ENCODE measurements at places on chromosomes 2 and 18.
A peak's percentile ranks its signal among the peaks of the same experiment; 100 is the strongest.

GRCh38 chr18:39702888-39703287, 2137.3 kb upstream of the CELF4 start:
- no peak overlapping the region for H3K27ac ChIP-seq
- H3K4me3 ChIP-seq, result no peak overlapping the region
- H3K4me1 ChIP-seq, result no peaks in the 10 kb centered on the region

DNA sequence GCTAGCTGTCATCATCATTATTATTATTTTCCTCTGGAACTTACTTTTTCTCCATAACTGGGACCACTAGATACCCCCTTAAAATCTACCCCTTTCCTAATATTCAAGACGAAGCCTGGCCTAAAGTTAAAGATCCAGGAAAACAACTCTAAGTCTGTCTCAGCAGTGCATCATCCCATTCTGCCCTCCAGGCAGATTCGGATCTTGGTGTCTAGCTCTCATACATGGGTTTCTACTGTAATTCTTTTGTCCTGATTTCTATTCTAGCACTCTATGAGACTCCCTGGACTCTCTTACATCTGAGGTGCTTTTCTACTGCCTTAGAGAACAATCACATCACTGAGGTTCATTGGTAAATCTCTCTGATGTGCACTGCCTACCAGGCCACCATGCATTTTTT, 35.5 kb downstream of the MAP2 start:
- DNase-seq, result no peak
- no peaks in the 10 kb centered on the region for H3K4me1 ChIP-seq
- no peaks in the 10 kb centered on the region for H3K36me3 ChIP-seq
- H3K27ac ChIP-seq, result no peak overlapping the region

- no peak overlapping the region for H3K27ac ChIP-seq
- H3K27me3 ChIP-seq, result peaks cover 9% of the 10 kb centered on the region
- H3K4me3 ChIP-seq, result peak overlapping the region; percentile 65
- no peaks in the 10 kb centered on the region for H3K36me3 ChIP-seq
- peak; percentile 27 for DNase-seq
Measured at GRCh38 chr2:86825693-86826381, 35.1 kb upstream of the CD8A start.

- H3K27me3 ChIP-seq, result peaks cover 1% of the 10 kb centered on the region
- no peak for DNase-seq
- no peaks in the 10 kb centered on the region for H3K36me3 ChIP-seq
- no peak overlapping the region for H3K27ac ChIP-seq
Measured at GRCh38 chr2:127451981-127452380, 33.8 kb downstream of the PROC start.

DNA sequence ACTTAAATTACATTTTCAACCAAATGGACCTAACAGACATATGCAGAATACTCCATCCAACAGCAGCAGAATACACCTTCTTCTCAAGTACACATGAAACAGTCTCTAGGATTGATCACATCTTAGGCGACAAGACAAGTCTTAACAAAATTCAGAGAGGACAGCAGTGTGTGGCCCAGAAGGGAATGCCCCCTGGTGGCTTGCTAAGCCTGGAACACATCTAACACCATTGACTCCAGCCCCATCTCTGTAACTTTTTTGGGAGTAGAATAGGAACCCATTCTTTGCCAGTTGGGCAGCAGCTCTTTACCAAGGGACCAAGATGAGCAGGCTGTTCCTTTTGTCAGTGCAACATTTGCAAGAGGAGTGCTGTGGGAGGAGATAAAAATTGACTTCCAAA, 249.9 kb downstream of the PLCL1 start:
- H3K27ac ChIP-seq, result no peak overlapping the region
- DNase-seq, result no peak
- H3K36me3 ChIP-seq, result no peaks in the 10 kb centered on the region
- H3K4me3 ChIP-seq, result no peak overlapping the region

DNA sequence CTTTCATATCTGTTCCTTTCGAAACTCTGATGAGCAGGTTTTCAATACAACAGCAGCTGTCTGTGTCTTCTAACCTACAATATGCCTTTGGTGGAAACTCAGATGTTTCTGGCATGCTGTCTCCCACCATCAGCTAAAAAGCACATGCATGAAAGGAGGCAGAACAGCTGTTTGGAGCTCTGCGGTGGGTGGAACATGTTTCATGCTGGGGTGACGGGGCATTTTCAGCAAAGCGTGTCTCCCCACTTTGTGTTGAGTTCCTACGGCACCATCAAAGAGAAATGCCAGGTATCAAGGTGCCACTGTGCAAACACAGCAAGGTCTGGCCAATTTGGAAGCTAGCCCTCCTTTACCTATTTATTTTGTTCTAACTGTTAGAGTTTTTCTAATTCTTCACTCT, 290.1 kb downstream of the CLIP4 start:
- H3K27ac ChIP-seq, result no peak overlapping the region
- H3K36me3 ChIP-seq, result no peaks in the 10 kb centered on the region
- DNase-seq, result no peak
- H3K4me1 ChIP-seq, result no peaks in the 10 kb centered on the region
- H3K4me3 ChIP-seq, result no peak overlapping the region

GRCh38 chr2:190963088-190963487, 50.9 kb downstream of the STAT1 start:
- H3K27me3 ChIP-seq, result no peaks in the 10 kb centered on the region
- no peak overlapping the region for H3K4me3 ChIP-seq
- H3K27ac ChIP-seq, result peak overlapping the region; percentile 42
- peaks cover 70% of the 10 kb centered on the region for H3K36me3 ChIP-seq

DNA sequence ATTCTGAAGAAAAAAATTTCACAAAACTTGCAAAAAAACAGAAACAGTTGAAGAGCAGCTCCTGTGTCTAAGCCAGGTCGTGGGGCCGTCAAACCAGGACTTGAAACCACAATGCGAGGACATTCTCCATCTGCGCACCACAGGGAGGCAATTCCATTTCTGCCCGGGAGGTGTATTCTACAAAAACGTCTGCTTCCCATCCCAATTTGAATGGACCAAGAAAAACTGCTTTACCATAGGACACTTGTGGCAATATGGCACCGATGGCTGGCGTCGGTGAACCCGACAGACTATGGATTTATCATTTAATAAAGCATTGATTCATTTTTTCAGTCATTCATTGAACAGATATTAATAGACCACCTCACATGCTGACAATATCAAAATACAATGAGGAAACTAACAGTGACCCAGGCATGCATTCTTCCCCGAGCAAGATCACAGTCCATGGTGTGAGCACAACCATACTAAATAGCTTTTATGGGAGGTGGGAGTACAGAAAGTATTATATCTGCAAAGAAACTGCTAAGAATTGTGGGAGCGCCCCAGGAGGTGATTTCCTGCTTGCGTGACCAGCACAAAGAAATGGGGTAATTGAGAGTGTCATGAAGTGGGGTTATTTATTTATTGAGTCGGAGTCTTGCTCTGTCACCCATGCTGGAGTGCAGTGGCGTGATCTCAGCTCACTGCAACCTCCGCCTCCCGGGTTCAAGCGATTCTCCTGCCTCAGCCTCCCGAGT, 10.5 kb upstream of the ZAP70 start:
- no peak for DNase-seq
- no peak overlapping the region for H3K27ac ChIP-seq
- H3K4me1 ChIP-seq, result peaks cover 2% of the 10 kb centered on the region
- H3K27me3 ChIP-seq, result no peaks in the 10 kb centered on the region

DNA sequence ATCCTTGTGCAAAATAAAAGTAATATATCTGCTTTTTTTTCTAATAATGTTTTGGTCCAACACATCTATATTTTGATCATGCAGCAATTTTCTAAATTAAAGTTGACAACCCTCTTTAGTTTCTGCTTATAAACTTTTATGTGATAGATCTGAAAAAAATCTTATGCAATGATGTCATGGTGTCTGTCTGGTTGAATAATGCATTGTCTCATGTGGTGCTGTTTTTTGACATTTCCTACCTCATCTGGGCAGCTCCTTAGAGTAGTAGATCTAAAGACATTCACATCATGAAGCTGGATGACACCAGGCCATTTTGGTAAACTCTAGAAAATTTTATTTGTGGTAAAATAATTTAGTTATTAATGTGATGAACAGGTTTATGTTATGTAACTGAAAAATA, 106.8 kb upstream of the FN1 start:
- no peaks in the 10 kb centered on the region for H3K36me3 ChIP-seq
- no peak overlapping the region for H3K4me3 ChIP-seq

GRCh38 chr2:134671513-134671912, 47.3 kb downstream of the TMEM163 start:
- H3K27me3 ChIP-seq, result peaks cover 29% of the 10 kb centered on the region
- no peak for DNase-seq
- H3K4me1 ChIP-seq, result peaks cover 58% of the 10 kb centered on the region
- peak overlapping the region; percentile 54 for H3K27ac ChIP-seq
- H3K36me3 ChIP-seq, result no peaks in the 10 kb centered on the region
- H3K4me3 ChIP-seq, result peak overlapping the region; percentile 32

- no peaks in the 10 kb centered on the region for H3K27me3 ChIP-seq
- peaks cover 67% of the 10 kb centered on the region for H3K36me3 ChIP-seq
- H3K27ac ChIP-seq, result no peak overlapping the region
- H3K4me1 ChIP-seq, result no peaks in the 10 kb centered on the region
Measured at GRCh38 chr18:250685-251084, 17.2 kb downstream of the THOC1 start.

GRCh38 chr2:120439637-120440384, 93.9 kb downstream of the INHBB start:
- no peaks in the 10 kb centered on the region for H3K36me3 ChIP-seq
- no peak overlapping the region for H3K4me3 ChIP-seq
- no peak overlapping the region for H3K27ac ChIP-seq
- no peak for DNase-seq

DNA sequence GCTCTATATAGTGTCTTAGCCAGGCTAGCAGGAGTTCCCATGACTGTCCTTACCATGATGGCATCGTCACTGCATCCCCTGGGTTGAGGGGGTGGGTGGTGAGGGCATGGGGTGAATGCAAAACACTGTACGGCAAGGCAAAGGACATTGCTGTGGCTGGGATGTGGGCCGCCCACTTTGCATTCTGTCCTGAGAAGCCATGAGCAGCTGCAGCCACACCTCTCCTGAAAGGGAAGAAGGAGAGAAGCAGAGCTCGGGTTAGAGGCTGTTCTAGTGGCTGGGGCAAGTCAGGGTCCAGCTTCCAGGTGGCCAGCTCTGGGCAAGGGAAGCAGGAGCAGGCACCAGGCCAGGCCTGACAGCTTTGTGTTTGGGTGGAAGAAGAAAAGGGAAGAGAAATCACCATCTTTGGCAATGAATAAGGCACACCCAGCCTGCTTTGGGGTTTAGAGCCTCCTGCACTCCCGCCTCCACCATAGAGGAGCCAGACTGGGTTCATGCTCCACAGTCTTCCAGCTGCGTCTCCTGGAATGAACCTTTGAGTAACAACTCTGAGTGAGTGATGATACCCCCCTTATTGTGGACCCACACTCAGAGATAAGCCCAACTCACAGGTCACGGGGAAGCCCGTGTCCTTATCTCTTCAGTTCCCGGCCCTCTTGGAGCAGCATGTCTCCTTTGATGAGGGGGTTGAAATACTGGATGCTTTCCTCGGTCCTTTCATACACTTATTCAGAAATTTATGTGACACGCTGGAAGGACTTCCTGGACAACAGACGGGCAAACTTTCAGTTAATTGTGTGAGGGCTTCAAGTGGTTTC, 63.4 kb downstream of the INPP4A start:
- no peaks in the 10 kb centered on the region for H3K27me3 ChIP-seq
- peaks cover 65% of the 10 kb centered on the region for H3K4me1 ChIP-seq
- H3K4me3 ChIP-seq, result peak overlapping the region; percentile 27
- H3K36me3 ChIP-seq, result peaks cover 38% of the 10 kb centered on the region

- no peak overlapping the region for H3K27ac ChIP-seq
- H3K36me3 ChIP-seq, result no peaks in the 10 kb centered on the region
- peaks cover 4% of the 10 kb centered on the region for H3K4me1 ChIP-seq
- H3K27me3 ChIP-seq, result no peaks in the 10 kb centered on the region
Measured at GRCh38 chr2:239945751-239946561, 79.2 kb downstream of the NDUFA10 start.

DNA sequence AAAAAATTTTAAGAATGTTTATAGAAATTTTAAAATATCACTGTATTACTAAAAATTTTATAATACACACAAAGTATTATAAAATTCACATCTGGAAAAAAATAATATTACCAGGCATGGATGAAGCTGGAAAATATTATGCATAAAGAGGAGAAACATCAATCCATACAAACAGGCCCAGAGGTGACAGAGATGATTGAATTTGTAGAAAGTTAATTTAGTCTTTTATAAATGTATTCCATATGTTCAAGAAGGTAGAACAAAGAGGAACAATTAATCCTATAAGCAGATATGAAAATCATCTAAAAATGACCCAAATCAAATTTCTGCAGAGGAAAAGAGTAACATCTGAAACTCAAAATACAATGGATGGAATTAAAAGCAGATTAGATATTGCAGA, 605.2 kb upstream of the CELF4 start:
- no peaks in the 10 kb centered on the region for H3K27me3 ChIP-seq
- H3K4me1 ChIP-seq, result no peaks in the 10 kb centered on the region
- H3K4me3 ChIP-seq, result no peak overlapping the region
- no peak for DNase-seq
- no peaks in the 10 kb centered on the region for H3K36me3 ChIP-seq

GRCh38 chr2:111030260-111030891, 90.3 kb upstream of the BCL2L11 start:
- no peaks in the 10 kb centered on the region for H3K36me3 ChIP-seq
- H3K4me3 ChIP-seq, result no peak overlapping the region

- H3K4me1 ChIP-seq, result no peaks in the 10 kb centered on the region
- H3K36me3 ChIP-seq, result no peaks in the 10 kb centered on the region
- H3K27me3 ChIP-seq, result no peaks in the 10 kb centered on the region
- DNase-seq, result no peak
Measured at GRCh38 chr2:107548216-107548615, 278.5 kb upstream of the RGPD4 start.

DNA sequence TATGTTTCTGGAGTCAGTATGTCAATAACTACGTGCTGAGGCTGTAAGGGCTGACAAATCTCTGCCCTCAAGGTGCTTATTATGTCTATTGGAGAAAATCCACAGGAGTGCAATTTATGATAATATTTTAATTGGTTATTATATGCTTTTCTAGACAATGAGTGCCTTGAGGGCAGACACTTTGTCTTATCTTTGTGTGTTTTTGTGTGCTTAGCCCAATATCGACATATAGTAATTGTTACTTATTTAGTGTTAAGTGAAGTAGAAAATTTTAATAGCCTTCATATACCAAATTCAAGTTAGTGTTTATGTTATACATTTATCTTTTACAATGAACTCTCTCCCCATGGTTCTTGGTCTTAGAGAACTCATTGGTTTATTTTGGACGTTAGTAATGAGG, 118.9 kb downstream of the WDR7 start:
- DNase-seq, result no peak
- no peaks in the 10 kb centered on the region for H3K27me3 ChIP-seq
- no peak overlapping the region for H3K27ac ChIP-seq
- no peak overlapping the region for H3K4me3 ChIP-seq

GRCh38 chr18:48293954-48294898, 115.0 kb downstream of the ZBTB7C start:
- H3K4me1 ChIP-seq, result no peaks in the 10 kb centered on the region
- H3K27ac ChIP-seq, result no peak overlapping the region
- no peaks in the 10 kb centered on the region for H3K36me3 ChIP-seq

GRCh38 chr18:66994790-66995189, 390.9 kb upstream of the CDH19 start:
- no peak overlapping the region for H3K4me3 ChIP-seq
- no peaks in the 10 kb centered on the region for H3K27me3 ChIP-seq
- no peaks in the 10 kb centered on the region for H3K4me1 ChIP-seq
- no peaks in the 10 kb centered on the region for H3K36me3 ChIP-seq
- H3K27ac ChIP-seq, result no peak overlapping the region
- no peak for DNase-seq

Data from activated T-helper 2 cell treated with anti-CD3 and anti-CD28 coated beads, Interferon-gamma antibody, Interleukin-2, Interleukin-4, amounts not matched to agents 10 μg/mL and 5 μg/mL and 100 μg/mL, durations not matched to agents 14 hours and 24 hours and 36 hours (primary cell).